Left lung (tissue), 14 donors: ENCODE measurements at places on chromosomes 11 and 22. TPM values are rescaled to one million over a fixed set of nuclear protein-coding genes. Genes with fewer than 3 reads are reported as not detected.

DNA sequence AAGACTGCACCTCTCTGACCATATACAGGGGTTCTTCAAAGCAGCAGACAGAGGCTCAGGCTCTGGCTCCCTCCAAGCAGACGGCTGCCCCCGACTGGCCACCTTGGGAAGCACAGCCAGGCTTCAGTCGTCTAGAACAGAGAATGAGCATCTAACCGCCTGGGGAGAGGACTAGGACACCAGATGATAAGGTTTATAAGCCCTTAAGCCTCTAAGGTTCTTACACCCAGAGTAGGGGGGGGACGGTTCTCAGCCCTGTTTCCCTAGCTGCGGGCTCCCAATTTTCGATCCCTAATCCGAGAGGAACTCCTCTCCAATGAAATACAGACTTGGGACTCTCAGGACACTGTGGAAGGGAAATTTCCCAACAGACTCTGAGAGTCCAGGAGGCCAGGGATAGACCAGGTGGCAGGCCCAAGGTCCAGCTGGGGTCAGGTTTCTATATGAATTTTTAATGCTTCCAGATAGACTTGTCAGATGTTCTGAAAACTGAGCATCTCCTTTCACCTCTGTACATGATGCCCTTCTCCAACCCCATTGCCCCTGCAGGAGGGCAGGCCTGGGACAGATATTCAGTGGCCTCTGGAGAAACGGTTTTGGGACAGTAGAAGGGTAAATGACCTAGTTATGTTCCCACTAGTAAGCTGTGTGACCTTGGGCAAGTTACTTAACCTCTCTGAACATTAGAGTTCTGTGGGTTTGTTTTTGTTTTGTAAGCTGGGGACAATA is 20.2 kb downstream of the RTN4RL2 start:
- DNase-seq, result peak; percentile 90

GRCh38 chr11:19952116-19952605 is 208.1 kb downstream of the DBX1 start:
- no peak for DNase-seq

DNA sequence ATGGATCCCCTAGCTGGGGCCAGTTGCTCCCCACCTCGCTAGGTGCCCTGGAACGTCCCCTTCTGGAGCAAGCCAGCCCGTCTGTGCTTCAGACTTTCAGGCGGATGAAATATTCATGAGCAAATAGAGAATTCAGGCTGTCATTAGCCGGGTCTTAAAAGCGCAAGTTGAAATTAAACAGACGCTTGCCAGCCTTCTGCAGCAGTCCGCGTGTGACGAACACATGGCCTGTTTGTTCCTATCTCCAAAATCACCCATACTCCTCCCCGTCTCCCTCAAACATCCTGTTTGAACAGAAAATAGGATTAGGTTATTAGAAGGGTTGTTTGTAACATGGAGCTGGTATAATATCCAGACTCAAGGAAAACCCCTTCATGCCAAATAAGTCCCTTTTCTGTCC is 38.7 kb downstream of the MYO18B start:
- no peak for DNase-seq

- DNase-seq, result no peak
These were observed 16.5 kb downstream of the NAP1L4 start for GRCh38 chr11:2975594-2975993.

GRCh38 chr11:76329084-76329648 is 51.8 kb downstream of the THAP12 start:
- no peak for DNase-seq

GRCh38 chr22:47446821-47447810 is 684.7 kb downstream of the TBC1D22A start:
- DNase-seq, result no peak

GRCh38 chr22:25496396-25497064 is 67.9 kb upstream of the GRK3 start:
- no peak for DNase-seq

- no peak for DNase-seq
These were observed 6.4 kb downstream of the STARD10 start for GRCh38 chr11:72787216-72788104.

GRCh38 chr11:70671083-70671482 is 272.8 kb downstream of the CTTN start:
- DNase-seq, result no peak

- peak; percentile 77 for DNase-seq
These were observed 2.4 kb downstream of the PGR start for GRCh38 chr11:101127197-101127698.

The DAGLA gene
- polyA plus RNA-seq, result 2.2 TPM

The TMEM184B gene
- 36.5 TPM for polyA plus RNA-seq

The LSP1 gene
- polyA plus RNA-seq, result 5.9 TPM

The SSRP1 gene
- 192 TPM for polyA plus RNA-seq

The SERPING1 gene
- polyA plus RNA-seq, result 174 TPM

The LINC01488 gene
- polyA plus RNA-seq, result 0.06 TPM

The PHOX2A gene
- polyA plus RNA-seq, result not detected

The NXPE2 gene
- 0.23 TPM for polyA plus RNA-seq

The FAM180B gene
- 0.28 TPM for polyA plus RNA-seq
